ENCODE measurements at places on chromosomes 13 and 19. TPM values are rescaled to one million over a fixed set of nuclear protein-coding genes. Genes with fewer than 3 reads are reported as not detected.

The RNF225 gene
- total RNA-seq, result 0.35 TPM

The TMC4 gene
- total RNA-seq, result 3.6 TPM

The TBXA2R gene
- total RNA-seq, result 3.8 TPM

The ZIK1 gene
- 8.0 TPM for total RNA-seq

The NDUFB7 gene
- total RNA-seq, result 97.4 TPM

The KCNRG gene
- total RNA-seq, result 0.36 TPM

The SCEL gene
- total RNA-seq, result not detected

The TEX26 gene
- total RNA-seq, result not detected

The F10 gene
- total RNA-seq, result not detected

The ETFB gene
- total RNA-seq, result 109 TPM

The LAIR1 gene
- 100 TPM for total RNA-seq

The SOX1 gene
- not detected for total RNA-seq

The VAV1 gene
- total RNA-seq, result 125 TPM

The TNNT1 gene
- not detected for total RNA-seq
